ENCODE measurements at places on chromosomes 16 and 17. TPM values are rescaled to one million over a fixed set of nuclear protein-coding genes. Genes with fewer than 3 reads are reported as not detected.

- no peak for DNase-seq
Measured at GRCh38 chr16:82660075-82660645, 33.4 kb downstream of the CDH13 start.

DNA sequence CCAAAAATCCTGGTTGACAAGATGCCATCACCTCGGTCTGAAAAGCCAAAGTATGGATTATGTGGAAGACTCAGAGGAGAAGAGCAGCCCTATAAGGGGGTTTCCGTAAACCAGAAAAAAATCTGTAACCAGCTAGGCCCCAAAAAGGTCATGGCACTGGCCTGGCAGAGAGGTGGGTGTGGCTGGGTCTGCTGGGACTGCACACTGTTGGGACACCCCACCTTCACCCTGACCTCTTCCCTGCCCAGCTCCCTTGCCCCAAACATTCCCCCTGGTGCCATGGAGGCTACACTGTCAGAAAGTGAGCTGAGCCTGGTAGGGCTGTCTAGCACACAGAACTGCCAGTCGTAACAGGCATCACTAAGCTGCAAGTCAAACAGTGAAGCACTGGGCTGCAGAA, 6.5 kb downstream of the SLC47A2 start:
- DNase-seq, result no peak

DNA sequence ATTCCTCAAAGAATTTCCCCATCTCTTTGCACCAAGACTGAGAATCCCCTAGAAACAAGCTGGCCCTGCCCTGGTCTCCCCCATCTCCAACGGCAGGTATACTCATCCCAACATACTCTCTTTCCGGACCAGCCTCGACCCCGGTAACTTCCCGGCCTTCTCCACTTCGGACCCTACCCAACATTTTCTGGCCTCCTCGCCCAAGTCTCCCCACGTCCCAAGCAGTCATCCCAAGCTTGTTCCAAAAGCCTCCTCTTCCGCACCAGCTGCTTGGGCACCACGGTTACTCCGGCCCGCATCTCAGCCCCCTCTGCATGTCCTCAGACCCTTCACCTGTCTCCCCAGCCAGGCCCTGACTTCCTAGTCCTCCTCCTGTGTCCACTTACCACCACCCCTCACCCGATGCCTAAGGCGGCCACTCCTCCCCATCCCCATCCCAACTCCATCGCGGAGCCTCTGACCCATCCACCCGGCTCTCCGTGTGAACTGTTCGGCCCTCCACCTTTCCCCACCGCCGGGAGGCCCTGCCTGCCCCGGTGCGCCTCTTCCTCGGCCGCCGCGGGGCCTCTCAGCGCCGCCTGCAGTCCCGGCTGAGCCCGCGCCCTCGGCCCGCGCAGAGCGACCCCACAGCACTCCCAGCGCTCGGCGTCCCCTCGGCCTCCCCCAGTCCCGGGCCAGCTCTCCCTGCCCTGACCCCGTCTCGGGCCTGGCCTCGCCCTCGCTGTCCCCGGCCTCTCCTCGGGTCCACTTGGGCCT, 994 bp downstream of the PITPNA start:
- no peak for DNase-seq

DNA sequence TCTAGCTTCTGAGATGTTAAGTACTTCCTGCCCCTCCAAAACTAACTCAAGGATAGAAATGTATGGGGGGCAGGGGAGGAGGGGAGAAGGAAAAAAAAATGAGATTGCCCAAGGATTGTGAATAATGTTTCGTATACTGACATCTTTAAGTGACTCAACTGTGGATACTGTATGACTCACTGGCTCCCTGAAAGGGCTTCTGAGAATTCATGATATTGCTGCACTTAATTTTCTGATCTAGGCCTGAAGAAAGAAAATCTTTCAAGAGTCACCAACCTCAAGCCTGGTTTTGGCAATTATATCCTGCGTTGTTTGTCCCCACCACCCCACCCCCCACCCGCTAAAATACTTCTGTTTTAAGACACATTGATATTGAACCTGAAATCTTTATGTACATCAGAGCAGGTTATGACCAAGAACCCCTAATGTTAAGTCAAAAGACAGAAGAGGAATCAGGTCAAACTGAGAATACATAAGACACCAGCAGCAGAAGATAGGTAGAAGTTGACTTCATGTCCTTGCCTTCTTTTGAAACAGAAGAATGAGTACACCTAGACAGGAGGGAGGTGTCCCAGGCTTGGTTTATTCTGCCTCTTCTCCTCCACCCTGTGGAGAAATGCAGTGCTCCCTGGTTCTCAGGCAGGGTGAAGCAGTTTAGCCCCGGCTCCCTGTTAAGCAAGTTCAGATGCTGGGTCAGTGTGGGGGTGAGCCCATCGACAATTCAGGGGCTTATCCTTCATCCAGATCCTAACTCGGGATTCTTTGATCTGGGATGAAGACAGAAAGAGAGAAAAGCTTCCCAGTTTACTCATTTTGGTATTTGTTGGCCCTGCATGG, 3.3 kb upstream of the FBXL20 start:
- DNase-seq, result no peak

DNA sequence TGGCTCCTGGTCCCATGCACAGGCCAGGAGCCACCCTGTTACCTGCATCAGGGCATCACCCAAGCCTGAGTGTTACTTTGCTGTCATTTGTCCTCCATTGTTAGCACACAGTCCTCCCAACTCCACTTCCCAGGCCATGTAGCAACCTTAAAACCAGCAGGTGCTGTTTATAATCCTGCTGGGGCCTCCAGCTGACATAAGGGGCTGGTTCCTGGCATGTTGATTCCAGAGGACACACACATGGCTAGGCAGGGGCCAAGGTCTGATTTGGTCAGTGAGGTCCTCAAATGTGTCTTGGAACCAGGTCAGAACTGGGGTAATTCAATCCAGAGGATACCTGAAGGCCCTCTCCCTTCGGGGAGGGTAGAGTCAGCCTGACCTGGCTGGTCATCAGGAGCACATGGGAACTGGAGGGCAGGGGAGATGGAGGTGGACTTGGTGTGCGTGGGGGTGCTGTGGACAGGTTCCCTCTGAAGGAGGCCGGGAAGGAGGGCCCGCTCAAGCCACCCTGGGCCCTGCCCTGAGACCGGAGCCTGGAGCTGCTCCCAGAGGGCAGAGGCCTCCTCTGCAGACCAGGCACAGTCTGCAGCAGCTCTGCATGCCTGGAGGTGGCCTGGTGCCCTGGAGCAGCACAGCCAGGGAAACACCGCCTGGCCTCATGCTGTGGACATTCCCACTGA, 6.6 kb downstream of the ADORA2B start:
- DNase-seq, result no peak

DNA sequence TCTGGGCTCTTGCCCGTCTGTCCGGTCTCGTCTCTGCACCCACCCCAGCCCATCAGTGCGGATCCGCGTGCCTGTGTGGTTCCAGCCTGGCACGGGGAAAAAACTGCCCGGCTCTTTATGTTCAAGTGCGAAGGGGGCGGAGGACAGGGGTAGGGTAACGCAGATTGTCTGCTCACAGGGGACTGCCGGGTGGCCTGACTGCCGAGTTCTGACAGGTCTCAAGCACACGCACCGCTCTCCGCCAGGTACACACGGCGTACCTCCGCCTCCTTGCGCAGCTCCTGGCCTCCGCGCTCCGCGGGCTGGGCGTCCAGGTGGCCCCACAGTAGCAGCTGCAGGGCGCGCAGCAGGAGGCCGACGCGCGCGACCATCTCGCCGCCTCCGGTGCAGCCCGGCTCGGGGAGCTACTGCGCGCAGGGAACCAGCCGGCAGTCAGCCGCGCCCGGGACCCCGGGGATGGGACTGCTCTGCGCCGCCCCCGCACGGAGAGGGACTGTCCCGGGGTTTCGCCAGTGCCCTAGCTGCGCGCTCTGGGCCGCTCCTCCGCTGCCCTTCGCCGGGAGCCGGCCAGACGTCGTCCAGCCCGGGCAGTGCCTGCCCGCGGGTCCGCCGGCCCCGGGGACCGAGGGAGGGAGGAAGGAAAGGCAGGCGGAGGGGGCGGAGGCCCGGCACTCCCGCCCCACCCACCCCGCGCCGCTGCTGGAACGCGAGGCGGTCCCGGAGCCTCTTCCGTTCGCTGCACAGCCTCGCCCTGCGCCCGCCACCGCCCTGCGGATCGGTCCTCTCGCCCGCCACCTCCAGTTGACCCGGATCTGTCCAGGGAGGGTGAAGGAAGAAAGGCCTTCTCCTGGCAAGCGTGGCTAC, at the start of gene MMP28:
Gene MMP28 (minus strand): TSS at position 635 of the 864 bp plus-strand sequence. CDS start 264 bp downstream, at position 371.
- DNase-seq, result no peak

- DNase-seq, result no peak
Measured at GRCh38 chr16:3780570-3780969, 63.2 kb upstream of the TRAP1 start.

MYH11 gene
- total RNA-seq, result 306 TPM

FAM83G gene
- 44.3 TPM for total RNA-seq

STAT5B gene
- total RNA-seq, result 20.3 TPM

KRT33A gene
- total RNA-seq, result 1.9 TPM

PRPSAP2 gene
- total RNA-seq, result 29.7 TPM

Measured in esophagus squamous epithelium (tissue), 5 donors.